CD4-positive, alpha-beta T cell treated with Interferon alpha-2 for 1 hour (primary cell): ENCODE measurements at places on chromosomes 11 and 22.

DNA sequence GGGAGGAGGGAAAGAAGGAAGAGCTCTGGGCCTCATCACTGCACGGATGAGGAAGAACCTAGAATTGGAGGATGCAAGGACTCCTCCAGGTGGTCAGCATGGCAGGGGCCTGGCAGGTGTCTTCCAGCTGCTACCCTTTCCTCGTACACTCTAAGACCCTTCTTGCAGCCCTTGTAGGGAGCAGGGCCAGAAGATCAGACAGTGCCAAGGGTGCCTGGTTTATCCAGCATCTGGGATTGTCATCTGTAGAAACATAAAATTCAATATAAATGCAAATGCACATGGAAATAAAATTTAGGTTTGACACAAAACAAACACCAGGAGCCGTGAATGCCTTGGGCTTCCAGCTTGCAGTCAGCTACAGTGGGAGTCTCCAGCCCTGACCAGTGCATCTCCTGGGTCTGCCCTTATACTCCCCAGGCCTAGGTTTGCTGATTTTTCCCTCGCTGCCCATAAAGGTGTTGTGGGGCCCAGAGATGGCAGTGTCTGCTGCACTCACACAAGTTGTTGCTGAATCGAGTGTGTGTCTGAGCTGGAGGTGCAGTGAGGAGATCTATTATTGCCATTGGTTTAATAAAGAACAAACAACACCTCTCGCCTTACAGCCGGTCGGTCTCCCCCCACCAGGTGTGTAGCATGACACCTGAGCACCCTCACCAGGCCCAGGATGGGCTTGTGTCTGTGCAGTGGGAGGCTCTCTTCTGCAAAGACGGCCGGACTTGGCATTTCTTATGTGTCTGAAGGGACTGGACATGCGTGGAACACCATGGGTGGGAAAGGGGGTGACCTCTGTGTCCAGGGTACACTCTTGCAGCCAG lies 87.1 kb downstream of the BCR start:
- DNase-seq, result no peak

DNA sequence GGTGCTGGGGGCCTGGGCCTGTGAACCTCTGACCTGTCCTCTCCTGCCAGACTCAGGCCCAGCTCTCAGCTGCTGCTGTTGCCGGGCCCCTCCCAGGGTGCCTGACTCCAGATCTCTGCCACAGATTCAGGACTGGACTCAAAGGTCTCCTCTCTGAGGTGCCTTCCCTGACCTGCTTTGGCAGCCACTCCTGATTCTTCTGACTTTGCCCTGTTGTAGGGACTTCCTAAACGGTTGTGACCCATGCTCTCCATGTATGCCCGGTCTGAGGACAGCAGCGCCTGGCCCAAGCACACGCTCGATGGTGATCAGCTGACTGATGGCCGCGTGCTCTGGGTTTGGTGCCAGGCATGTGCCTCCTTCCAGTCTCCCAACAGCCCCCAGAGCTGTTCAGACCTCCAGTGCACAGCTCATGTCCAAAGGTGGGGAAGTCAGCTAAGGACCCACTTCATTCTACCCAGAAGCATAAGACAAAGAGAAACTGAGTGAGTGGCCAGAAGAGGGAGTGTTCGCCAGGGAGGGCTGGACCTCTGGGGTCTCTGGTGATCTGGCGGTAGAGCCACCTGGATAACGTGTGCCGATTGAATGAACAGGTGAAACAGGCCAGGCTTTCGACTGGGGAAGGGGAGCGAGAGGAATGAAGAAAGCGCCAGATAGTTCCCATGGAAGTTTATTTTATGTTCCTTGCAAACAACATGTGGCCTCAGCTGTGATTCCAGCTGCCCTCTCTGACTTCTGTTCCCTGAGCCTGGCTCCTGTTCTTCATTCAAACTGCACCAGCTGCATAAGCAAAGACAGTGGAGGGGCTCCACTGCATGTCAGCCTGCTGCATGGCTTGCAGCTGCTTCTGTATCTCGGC lies 8.1 kb upstream of the TOP3B start:
- DNase-seq, result no peak

- DNase-seq, result no peak
These were observed 334 bp downstream of the CADM1 start for GRCh38 chr11:115503886-115504275.

DNA sequence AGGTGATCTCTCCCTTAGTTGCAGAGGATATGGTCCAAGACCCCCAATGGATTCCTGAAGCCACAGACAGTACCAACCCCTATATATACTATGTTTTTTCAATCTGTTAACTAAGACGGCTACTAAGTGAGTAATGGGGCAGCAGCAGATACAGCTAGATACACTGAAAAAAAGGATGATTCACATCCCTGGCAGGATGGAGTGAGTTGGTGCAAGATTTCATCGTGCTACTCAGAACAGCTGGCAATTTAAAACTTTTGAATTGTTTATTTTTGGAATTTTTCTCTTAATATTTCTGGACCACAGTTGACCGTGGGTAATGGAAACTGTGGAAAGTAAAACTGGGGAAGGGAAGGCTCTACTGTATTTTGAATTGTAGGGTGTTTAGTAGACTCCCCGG lies 17.0 kb upstream of the TMEM218 start:
- DNase-seq, result no peak

GRCh38 chr11:27612932-27613880 lies 87.0 kb downstream of the BDNF start:
- no peak for DNase-seq

DNA sequence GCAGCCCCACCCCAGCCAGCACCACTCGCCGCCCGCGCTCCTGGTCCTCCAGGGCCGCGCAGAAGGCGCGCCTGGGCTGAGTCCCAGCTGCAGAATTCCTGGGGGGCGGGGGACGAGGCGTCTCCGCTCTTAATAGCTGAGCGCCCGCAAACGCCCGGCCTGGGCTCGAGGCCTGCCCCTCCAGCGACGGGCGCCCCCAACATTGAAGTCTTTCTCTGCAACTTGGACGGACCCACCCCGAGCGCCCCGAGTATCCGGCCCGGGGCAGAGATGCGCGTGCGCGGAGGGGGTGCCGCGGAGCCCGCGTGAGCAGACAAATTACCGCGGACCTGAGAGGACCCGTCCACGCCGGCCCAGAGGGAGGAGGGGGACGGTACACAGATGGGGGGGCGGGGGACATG lies 6.7 kb upstream of the SYT7 start:
- peak; percentile 42 for DNase-seq

GRCh38 chr11:8102296-8102915 lies 21.4 kb downstream of the TUB start:
- no peak for DNase-seq

DNA sequence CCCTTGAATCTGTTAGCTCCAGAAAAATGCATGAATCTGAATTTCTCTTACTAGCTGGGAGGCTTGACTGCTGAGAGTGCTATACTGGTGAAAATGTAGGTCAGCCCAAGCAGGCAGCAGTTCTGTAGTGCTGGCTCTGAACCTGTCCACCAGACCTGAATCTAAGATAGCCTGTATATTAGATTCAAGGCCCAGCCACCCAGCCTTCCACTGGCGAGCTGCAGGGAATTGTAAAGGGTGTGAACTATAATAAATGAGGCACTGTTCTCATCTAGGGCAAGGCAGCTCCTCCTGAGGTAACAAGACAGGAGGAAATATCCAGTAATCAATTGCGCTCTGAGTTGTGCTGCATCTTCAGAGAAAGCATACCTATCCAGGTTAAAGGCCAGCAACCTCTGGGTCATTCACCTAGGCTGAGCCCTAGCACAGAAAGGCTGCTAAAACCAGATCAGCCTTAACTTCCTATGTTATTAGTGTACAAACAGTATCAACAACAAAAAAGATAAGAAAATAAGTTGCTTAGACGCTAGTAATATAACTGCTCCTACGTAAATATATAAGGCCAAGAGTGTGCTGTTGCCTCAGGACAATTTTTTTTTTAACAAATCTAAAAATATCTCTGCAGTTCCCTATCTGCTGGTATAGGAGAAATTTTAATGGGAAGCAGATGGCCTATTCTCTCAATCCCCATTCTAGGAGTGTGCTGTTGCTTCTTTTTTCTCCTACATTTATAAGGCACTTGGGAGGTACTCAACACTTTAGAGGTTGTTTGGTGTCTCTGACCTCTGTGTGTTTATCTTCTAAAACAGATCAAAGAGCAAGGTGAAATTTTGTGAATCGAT lies 63.0 kb downstream of the RELT start:
- DNase-seq, result no peak

DNA sequence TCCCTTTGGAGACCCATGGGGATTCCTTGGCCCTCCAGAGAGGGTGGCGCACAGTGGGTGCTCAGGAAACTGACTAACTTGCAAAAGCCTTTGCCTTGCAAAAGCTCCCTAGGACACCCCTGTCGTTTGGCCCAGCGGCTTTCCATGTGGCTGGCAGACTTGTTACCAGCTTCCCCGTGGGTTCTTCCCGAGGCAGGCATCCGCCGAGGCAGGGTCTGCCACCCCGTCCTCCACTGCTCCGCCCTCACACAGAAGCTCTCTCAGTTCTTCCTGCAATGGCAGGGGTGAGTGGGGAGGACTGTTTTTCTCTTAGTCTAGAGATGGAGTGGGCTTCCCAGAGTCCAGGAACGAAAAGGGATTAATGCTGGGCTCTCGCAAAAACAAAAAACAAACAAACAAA lies 23.0 kb downstream of the ALX4 start:
- no peak for DNase-seq
